Skin of body (tissue), 3 donors: ENCODE measurements at places on chromosomes 1 and 21. TPM values are rescaled to one million over a fixed set of nuclear protein-coding genes. Genes with fewer than 3 reads are reported as not detected.

SELL gene
- 12.3 TPM for total RNA-seq

KCNJ6 gene
- 0.20 TPM for total RNA-seq

ERICH3 gene
- 0.10 TPM for total RNA-seq

LAMC1 gene
- 271 TPM for total RNA-seq

NR5A2 gene
- 5.9 TPM for total RNA-seq

IGSF21 gene
- total RNA-seq: 0.10 TPM

SAMD13 gene
- total RNA-seq: 1.7 TPM

GPR137B gene
- 16.1 TPM for total RNA-seq

KCNN3 gene
- total RNA-seq: 0.99 TPM

ARHGEF11 gene
- 26.6 TPM for total RNA-seq

DNA sequence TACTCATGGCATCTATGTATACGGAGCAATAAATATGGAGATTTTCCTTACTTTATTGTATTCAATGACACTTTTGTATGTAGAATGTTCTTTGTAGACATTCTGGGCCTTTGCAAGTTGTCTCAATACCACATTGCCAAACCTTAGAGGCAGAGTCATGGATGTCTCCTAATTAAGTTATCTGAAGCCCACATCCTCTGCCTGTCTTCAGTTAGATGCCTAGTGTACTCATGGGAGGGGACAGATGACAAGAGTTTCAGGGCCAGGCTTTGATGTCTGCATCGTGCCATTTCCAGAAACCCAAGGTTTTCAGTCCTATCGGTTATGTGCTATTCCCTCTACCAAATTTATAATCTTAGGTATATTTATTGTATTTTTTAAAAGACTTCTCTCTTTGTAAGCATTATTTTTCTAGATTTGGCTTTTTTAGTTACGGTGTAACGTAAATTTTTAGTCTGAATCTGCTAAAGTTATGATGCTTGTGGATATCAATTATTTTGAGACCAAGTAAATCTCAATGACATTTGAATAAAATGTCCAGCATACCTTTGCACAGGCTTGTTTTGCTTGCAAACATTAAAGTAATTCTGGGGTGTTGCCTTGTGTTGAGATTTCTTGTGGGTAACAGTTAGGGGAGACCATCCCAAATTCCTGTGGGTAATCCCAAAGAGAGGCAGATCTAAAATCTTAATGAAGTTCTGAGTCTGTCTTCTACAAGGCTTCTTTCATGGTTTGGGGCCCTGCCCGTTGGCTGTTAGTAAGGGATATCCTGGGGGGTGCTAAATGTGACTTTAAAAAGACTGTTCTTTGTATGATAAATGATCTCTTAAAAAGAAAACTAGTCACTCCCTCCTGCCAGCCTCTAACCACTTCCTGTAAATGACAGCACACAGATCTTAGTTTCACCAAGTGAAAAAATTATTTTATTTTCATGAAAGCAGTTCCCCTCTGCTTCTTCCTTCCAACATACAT lies 8.0 kb upstream of the MACF1 start:
- peak; percentile 13 for DNase-seq

DNA sequence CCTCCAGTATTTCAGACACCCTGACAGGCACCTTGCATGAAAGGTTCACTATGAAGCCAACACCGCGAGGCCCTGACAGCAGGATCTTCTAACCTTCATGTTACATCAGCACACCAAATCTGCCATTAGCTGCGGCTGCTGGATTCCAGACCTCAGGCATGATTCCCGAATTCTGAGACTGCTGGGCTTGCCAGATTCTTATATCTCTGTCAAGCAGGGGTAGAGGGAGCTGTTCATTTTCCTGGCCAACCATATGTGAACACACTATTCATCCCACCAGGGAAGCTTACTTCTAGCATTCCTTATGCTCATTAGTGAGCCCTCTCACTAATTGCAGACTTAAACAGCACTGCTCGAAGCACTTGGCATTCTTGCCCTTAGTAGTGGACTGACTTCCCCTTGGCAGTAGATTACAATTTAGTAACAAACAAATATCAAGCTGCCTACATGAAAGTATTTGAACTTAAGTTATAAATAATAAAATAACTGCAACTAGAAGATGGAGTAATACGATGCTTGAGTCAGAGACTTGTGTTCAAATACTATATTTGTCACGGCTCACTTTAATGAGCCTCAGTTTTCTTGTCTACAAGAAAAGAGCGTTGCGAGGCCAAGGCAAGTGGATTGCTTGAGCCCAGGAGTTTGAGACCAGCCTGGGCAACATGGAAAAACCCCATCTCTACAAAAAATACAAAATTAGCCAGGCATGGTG lies 43.3 kb downstream of the NID1 start:
- DNase-seq: peak; percentile 77

GRCh38 chr1:154843636-154844296 lies 26.3 kb downstream of the KCNN3 start:
- no peak for DNase-seq

DNA sequence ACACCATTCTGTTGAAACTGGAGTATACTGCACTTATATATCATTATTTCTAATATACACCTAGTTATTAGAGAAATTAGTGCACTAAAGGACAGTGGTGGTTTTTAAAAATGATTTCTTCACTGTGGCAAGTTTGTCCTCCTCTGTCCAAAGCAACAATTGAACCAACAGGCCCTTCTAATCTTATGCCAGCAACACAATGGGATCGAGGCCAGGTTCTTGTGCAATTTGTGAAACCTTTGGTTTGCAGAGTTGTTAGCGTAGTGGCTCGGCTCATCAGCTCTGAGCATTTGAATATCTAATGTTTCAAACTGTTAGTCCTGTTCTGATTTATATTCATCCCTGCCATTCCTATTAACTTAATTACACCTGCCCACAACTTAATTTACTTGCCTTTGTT lies 9.9 kb upstream of the LRRC39 start:
- DNase-seq: no peak

DNA sequence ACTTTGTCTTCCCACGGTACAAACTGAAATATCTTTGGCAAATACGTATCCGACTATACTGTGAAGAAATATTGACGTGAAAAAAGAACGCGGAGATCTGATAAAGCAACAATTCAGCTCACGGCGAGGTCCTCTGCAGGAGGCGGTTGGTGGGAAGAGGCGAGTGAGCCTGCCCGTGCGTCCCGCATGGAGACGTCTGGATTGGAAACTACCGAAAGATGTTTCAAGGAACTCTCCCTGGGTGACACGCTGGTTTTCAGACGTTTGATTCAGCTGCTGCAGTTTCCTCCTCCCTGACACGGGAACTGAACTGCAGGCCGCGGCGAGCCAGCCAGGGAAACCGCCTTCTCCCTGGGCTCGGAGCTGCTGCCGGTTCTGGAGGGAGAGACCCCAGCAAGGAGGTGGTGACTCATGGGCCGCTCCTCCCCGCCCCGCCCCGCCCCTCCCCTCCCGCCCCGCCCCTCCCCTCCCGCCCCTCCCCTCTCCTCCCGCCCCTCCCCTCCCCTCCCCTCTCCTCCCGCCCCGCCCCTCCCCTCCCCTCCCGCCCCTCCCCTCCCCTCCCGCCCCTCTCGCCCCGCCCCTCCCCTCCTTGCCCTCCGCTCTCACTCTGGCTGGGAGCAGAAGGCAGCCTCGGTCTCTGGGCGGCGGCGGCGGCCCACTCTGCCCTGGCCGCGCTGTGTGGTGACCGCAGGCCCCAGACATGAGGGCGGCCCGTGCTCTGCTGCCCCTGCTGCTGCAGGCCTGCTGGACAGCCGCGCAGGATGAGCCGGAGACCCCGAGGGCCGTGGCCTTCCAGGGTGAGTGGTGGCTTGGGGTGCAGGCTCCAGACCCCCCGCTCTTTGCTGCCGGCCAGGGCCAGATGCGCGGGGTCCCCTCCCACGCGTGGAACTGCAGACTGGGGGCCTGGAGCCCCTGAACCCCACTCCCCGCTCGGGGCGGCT lies at the start of gene COL6A1:
Gene COL6A1, plus strand, starts transcription at position 620 of the 941 bp plus-strand sequence. Its CDS starts 81 bp downstream, at position 701.
- peak; percentile 92 for DNase-seq

- no peak for DNase-seq
Observed at GRCh38 chr1:91803847-91804545, 82.0 kb downstream of the TGFBR3 start.

DNA sequence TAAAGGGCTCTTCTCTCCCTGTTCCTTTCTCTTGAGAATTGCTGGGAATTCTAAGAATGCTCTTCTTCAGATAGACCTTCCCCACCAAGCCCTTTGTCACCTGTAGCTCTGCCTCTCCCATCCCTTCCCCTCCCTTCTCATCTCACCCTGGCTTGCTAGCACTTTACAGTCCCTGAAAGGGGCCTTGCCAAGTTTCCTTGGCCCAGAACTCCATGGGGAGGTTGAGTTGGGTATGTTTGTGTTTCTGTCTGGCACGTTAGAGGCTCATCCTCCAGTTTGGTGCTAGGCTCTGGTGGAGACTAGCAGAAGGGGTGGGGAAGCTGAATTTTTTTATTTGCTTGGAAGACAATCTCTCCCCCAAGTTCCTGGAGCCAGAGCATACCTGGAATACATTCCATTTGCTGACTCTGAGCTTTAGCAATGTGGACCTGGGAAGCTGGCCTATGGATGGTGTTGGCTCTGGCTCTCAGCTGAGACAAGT lies 4.9 kb downstream of the CGN start:
- no peak for DNase-seq

DNA sequence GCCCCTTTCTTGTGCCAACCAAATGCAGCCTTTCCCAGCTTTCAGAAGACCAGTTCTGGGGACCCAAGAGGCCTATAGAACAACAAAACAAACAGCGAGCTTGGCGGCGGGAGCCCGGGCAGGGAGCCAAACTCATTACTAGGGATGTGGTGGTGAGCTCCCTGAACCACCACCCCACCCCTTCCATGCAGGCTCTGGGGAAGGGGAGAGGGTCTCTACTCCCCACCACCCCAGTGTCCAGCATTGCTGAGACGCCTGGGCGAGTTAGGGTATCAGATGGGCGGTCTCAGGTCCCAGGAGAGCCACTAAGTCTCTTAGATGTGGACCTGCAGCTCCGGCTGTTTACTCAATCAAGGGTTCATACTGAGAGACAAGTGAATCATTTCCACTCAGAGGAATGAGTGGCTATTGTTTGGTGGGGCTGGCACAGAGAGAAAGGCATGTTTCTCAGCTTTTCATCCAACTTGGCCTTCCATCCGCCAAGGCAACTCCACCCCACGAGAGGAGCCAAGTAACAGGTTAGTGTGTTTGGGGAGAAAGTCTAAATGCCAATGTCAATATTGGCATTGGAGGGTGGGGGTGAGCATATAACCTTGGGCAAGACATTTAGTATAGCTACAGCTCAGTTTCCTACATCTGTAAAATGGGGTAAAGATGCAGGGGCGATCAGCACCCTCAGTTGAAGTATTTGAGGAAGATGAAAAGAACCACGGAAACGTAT lies 40.9 kb downstream of the PLXNA2 start:
- DNase-seq: no peak

GRCh38 chr1:97119260-97120158 lies 397.9 kb downstream of the PTBP2 start:
- DNase-seq: no peak

DNA sequence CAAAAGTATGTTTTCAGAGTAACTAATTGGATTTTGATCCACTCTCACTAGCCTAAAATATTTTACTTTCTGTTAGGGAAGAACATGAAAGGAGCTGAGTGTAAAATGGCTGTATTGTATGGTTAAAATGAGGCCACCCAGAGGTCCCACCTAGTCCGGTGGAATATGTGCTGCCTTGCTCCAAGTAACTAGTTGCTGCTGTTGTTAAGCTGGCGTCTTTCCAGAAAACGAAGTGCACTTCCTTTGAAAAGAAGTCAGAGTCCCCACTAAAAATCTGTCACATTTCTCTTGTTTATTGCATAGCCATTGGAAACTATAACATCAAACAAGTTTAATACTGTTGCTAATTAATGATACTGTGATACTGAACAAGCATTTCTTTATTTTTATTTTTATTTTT lies 3.2 kb downstream of the SLC25A33 start:
- DNase-seq: peak; percentile 9

- DNase-seq: no peak
Observed at GRCh38 chr1:927234-927633, 3.5 kb downstream of the SAMD11 start.

GRCh38 chr21:44087426-44088400 lies 19.5 kb upstream of the PWP2 start:
- no peak for DNase-seq

GRCh38 chr1:152761609-152762213 lies 3.9 kb downstream of the KPRP start:
- no peak for DNase-seq

DNA sequence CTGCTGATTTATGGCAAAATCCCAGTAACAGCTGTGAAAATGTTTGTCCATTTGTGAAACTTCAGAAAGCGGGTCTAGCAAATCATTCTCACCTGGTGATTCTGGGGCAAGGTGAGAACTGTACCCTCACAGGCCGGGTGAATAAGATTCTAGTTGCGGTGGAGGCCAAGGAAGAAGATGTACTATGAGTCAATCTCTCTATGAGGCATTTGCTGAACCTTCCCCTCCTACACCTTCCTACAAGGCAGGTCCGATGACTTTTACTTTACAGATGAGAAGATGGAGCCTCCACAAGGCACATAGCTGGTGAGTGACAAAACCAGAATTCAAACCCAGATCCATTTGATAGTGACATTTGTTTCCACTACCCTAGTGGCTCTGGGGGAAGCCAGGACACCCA lies 72.7 kb downstream of the BACH1 start:
- no peak for DNase-seq

- DNase-seq: no peak
Observed at GRCh38 chr1:29201595-29202051, 19.9 kb upstream of the SRSF4 start.

DNA sequence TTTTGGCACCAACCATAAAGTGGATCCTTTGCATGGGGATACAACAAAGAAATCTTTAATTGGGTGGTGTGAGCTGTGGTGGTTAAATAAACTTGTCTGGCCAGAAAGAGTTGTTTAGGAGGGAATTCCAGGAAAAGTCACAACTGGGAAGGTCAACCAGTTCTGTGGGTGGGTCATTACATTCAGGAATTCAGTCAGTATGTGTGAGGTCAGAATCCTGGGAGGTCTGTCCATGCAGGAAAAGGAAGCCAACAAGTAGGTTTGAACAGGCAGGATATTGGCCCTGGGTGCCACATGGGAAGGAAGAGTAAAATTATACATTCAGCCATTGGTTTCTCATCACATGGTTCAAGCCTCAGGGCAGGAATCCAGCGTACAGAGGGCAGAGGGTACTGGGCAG lies 162.3 kb upstream of the ADAMTS5 start:
- DNase-seq: no peak

- no peak for DNase-seq
Observed at GRCh38 chr1:37944086-37944763, 2.6 kb downstream of the INPP5B start.

- DNase-seq: peak; percentile 14
Observed at GRCh38 chr1:201268604-201269151, 14.6 kb upstream of the PKP1 start.

- DNase-seq: no peak
Observed at GRCh38 chr1:10794724-10795275, 1.6 kb downstream of the CASZ1 start.
